ENCODE measurements at places on chromosomes 2 and 18. TPM values are rescaled to one million over a fixed set of nuclear protein-coding genes. Genes with fewer than 3 reads are reported as not detected.

- DNase-seq = no peak
These were observed 107.4 kb downstream of the CPO start for GRCh38 chr2:207046724-207047123.

- DNase-seq = no peak
These were observed 35.0 kb downstream of the TEX51 start for GRCh38 chr2:126933711-126934091.

- no peak for DNase-seq
These were observed 90.9 kb downstream of the PLA2R1 start for GRCh38 chr2:159971365-159972152.

GRCh38 chr2:136932700-136933099 is 167.4 kb downstream of the THSD7B start:
- no peak for DNase-seq

The CCDC150 gene
- total RNA-seq = 8.5 TPM

DNA sequence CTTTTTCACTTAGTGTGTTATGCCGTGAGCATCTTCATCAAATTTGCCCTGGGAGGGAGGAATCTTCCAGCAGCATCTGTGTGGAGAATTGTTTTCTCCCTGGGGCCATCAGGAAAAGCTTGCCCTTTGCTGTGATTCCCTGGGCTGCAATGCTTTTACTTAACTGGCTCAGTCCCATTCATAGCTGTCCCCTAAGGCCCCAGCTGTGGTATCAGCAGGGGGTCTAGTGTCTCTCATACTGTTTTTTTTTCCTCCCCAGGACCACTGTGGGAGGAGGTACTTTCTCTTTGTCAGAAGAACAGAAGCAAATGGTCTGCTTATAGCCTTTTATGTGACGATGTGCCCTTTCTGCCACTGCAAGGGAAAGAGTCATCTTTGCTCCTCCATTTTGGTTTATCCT is 176.8 kb upstream of the CELF4 start:
- no peak for DNase-seq

GRCh38 chr2:206323486-206323885 is 49.0 kb downstream of the ZDBF2 start:
- DNase-seq = no peak

The DPYSL5 gene
- not detected for total RNA-seq

Data from osteoblast (primary cell).